Karpas-422 (cell line): ENCODE measurements at places on chromosomes 3 and 15.

DNA sequence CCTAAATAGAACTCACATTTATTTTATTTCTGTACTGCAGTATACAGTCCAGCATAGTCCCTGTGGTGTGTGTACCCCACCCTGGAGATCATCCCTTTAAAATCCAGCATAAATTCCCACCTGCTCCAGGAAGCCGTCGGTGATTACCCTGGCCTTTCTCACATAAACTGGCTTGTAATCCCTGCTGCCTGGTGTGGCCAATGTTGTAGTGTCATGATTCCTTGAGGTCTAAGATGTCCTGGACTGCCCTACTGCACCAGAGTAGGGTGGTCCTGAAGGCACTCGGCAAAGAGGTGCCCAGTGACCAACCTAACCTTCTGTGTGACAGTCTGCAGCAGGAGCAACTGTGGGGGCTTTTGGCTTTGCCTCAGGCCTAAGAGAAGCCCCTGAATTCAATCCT is 58.9 kb downstream of the ITGA11 start:
- DNase-seq = no peak

- no peak for DNase-seq
Observed at GRCh38 chr3:123008840-123009239, 18.7 kb downstream of the SEMA5B start.

DNA sequence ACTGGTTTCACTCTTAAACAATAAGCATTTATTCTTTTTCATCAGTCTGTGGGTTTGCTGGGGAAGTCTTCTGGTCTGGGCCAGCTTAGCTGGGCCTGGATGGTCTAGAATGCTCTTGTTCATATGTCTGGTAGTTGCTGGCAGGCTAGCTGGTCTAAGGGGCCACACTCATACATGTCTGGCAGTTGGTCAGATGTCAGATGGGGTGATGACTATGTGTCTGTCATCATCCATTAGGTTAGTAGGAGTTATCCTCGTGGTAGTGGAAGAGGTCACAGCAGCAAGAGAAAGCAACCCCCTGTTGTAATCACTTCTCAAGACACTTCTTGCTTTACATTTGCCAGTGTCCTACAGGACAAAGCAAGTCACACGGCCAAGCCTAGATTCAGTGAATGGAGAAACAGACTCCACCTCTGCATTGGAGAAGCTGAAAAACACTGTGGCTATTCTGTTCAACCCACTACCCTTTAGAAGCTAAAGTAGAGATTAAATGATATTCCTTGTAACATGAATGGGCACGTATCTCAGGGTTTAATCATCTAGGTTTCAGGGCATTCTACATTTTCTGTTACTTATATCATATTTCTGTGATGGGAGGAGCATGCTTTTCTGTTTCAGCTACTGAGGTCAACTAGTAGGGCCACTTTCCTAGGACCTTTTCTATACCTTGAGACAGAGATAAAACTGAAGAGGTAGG is 5.5 kb upstream of the ARID3B start:
- DNase-seq = no peak

- no peak for DNase-seq
Observed at GRCh38 chr3:37290551-37290950, 116.2 kb upstream of the LRRFIP2 start.

DNA sequence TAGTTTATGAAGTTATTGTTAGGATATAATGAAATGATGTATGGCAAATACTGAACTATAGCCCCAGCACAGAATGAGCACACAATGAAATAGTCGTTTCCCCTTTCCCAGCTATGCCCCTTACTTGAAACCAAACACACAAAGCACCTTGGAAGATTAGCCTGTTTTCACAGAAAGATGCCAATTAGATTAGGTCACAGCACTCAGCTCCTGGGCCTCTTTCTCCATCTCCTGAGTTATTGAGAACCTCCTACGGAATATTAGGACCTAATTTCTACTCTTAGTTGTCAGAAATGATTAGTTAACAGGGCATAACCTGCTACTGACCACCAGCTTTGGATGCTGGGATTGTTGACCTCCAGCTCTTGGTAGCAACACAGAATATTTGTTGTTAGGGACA is 269.4 kb upstream of the ROPN1 start:
- no peak for DNase-seq

GRCh38 chr15:100029045-100029444 is 295.8 kb upstream of the LYSMD4 start:
- no peak for DNase-seq

- no peak for DNase-seq
Observed at GRCh38 chr15:75861750-75862402, 18.6 kb downstream of the UBE2Q2 start.

GRCh38 chr3:26562021-26562768 is 60.4 kb upstream of the LRRC3B start:
- DNase-seq = no peak

- DNase-seq = no peak
Observed at GRCh38 chr3:67647390-67647878, 7.0 kb downstream of the SUCLG2 start.

GRCh38 chr3:125069452-125069851 is 13.7 kb upstream of the HEG1 start:
- DNase-seq = peak; percentile 52

DNA sequence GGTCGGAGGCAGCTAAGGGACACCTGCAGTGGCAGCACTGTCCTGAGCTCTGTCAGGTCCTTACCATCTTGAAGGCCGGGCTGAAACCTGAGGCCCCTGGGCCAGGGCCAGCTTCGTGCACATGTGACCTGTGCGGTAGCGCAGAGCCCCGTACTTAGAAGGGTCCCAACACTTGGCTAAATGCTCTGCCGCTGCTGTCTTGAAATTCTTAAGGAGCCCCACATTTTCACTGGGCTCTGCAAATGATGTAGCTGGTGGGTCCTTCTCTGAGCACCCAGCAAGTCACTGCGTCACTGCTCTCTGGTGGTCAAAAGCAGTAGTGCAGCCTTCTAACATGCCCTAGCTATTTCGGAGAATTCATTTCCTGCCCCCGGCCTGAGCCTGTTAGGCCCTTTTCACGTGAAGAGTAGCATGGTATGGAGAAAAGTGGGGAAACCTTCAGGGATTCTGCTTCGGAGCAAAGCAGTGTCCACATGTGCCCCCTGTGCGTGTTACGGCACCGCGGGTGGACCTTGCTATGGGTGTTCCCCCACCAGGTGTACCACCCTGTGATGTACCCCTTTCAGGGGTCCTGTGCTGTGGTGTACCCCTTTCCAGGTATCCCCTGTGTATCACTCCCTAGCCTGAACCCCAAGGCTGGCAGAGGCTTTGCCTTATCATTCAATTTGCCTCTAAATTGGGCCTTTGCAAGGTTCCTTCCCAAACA is 79.7 kb downstream of the TMEM266 start:
- peak; percentile 90 for DNase-seq

- DNase-seq = no peak
Observed at GRCh38 chr15:67108122-67108961, 42.9 kb downstream of the SMAD3 start.

GRCh38 chr3:3082234-3082924 is 27.8 kb downstream of the IL5RA start:
- peak; percentile 74 for DNase-seq

DNA sequence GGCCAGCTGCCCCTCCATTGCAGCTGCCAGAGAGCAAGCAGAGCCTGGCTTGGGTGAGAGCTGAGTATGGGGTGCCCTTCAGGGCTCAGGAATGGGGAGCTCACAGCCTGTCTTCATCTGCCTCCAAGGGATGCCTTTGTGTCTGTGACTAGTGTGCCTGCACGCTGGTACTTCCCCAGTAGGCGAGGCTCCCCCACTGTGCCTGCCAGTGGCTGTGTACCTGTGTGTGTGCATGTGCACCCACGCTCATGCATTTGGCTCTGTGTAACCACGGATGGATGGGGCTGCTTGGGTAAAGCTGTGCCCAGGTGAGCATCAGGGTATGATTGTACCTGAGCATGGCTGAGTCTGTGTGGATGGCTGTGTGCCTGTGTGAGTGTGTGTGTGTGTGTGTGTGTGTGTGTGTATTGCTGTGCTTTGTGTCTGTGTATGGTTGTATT is 2.3 kb upstream of the GRM2 start:
- DNase-seq = no peak

DNA sequence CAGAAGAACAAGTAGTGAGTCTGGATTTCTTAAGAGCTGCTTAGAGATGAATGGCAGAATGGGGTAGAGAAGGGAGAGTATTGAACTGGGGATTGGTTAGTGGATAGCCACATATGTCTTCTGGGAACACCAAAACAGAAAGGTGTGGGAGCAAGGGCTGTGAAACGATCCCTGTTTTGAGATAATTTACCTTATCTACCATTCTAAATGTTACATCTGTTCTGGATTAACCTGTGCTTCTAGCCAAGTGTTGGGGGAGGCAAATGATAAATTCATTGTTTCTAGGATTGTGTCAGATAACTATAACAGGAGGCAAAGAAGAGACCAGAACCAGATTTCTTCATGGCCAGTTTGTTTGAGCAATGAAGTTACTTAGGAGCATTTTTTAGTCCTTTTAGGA is 8.4 kb downstream of the NR1D2 start:
- no peak for DNase-seq

DNA sequence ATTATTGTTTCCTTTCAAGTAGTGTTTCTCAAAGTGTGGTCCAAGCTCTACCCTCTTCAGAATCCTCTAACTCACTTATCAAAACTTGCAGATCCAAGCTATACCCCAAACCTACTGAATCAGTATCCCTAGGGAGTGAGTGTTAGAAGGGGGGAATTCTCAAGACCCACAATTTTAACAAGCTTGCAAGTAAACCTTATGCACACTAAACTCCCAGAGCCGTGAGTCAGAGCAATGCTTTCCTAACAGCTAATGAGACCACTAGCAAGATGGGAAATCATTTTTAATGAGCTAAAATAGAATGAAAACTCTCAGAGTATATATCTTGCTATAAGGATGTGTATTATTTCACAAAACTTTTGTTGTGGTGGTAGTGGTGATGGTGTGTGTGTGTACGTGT is 41.1 kb upstream of the SRGAP3 start:
- no peak for DNase-seq

DNA sequence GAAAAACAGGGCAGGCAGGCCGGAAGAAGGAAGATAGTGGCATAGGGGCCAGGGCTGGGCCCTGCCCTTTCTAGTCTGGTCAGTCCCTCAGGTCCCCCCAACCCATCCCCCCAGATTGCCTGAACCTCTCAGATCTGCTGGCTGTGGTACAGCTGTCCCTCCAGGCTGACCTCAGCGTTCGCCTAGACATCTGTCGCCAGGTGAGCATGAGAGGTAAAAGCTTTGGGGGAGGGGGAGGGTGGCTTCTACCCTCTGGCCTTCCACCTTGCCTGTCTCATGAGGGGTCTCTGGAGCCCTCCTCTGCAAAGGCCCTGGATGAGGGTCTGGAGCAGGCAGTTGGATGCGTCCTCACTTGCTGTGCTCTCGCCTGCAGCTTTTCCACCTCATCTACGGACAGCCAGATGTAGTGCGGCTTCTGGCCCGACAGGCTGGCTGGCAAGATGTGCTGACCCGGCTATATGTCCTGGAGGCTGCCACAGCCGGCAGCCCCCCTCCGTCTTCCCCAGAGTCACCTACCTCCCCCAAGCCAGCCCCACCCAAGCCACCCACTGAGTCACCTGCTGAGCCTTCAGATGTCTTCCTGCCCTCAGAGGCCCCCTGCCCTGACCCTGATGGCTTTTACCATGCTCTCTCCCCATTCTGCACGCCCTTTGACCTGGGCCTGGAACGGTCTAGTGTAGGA is 20.2 kb downstream of the NBEAL2 start:
- DNase-seq = no peak

- no peak for DNase-seq
Observed at GRCh38 chr3:48320996-48321395, 12.5 kb downstream of the SPINK8 start.
